Thoracic aorta (tissue), 2 donors: ENCODE measurements at places on chromosomes 7 and 10.

DNA sequence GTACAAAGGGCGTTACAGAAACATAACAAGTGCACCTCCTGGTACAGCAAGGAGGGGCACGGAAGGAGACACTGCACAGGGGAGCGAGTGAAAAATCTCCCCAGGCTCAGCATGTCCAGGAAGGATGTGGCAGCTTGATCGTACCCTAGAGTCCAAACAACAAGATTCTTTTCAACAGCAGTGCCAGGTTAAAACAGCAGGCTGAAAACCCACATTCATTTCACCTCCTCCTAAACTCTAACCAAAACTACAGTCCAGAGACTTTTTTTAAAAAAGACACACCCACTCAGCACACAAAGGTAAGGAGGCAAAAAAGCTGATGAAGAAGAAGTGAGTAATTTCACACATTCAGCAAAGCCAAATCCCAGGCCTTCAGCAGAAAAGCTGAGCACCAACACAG, 138.8 kb downstream of the SFMBT2 start:
- H3K27ac ChIP-seq, result no peak overlapping the region
- no peaks in the 10 kb centered on the region for H3K27me3 ChIP-seq
- no peak for DNase-seq

DNA sequence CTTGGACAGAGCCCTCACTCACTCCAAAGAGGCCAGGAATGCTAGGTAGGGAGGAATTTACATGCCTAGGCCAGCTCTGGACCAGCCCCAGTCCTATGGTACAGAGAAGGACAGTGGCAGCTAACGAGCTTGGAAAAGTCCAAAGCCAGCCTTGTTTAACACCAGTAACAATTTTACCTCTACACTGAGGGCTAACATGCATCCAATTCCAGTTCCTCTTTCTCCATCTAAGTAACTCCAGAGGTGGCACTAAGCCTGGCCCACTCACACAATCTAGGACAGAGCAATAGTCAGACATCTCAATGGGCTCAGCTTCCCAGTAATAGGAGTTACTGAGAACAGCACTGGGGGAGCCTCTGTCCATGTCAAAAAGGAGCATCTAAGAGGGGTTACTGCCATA, 5.7 kb upstream of the LCOR start:
- no peak overlapping the region for H3K4me3 ChIP-seq
- no peak overlapping the region for H3K27ac ChIP-seq
- no peaks in the 10 kb centered on the region for H3K27me3 ChIP-seq
- DNase-seq, result no peak
- H3K4me1 ChIP-seq, result peaks cover 8% of the 10 kb centered on the region

DNA sequence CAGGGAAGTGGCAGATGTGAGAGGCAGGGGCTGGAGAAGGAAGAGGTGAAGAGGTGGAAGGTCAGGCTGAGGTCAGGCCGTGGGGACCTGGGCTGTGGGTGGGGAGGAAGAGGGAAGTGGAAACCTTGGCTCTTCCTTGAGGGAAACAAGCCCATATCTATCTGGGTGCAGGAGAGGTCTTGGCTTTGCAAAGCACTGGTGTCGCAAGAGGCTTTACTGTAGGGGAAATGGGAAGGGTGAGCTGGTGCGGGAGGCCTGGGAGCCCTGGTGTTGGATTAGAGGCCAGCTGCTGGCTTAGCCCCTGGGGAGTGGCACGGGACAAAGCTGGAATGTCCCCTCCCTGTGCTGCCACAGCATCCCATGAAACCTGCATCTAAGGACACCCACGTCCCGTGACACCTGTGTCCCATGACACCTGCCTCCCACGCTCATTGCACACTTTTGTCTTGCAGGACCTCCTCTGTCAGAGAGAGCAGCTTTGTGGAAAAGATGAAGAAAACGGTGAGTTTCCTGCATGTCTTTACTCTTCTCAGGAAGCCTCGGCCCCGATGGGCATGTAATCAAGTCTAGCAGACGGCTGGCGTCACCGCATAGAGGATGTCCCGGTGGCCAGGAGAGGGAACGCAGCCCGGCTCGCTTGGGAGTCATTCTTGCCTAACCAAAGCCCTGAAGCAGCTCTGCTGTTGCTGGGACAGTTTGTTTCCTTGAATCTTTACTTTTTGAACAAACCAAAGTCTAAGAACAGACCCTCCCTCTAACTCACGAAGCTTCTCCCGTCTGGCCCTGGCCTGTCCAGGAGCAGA, 22.2 kb downstream of the TMEM120A start:
- H3K36me3 ChIP-seq, result peaks cover 3% of the 10 kb centered on the region
- no peaks in the 10 kb centered on the region for H3K27me3 ChIP-seq
- H3K27ac ChIP-seq, result no peak overlapping the region
- H3K4me1 ChIP-seq, result peaks cover 27% of the 10 kb centered on the region
- no peak overlapping the region for H3K4me3 ChIP-seq

- no peak for DNase-seq
- H3K27me3 ChIP-seq, result no peaks in the 10 kb centered on the region
- H3K36me3 ChIP-seq, result no peaks in the 10 kb centered on the region
- no peak overlapping the region for H3K4me3 ChIP-seq
Observed at GRCh38 chr10:62231371-62231770, 37.3 kb downstream of the RTKN2 start.

GRCh38 chr10:96310321-96310669, 6.1 kb downstream of the DNTT start:
- no peaks in the 10 kb centered on the region for H3K36me3 ChIP-seq
- no peak overlapping the region for H3K27ac ChIP-seq
- no peak for DNase-seq
- H3K4me1 ChIP-seq, result peaks cover 17% of the 10 kb centered on the region
- H3K27me3 ChIP-seq, result no peaks in the 10 kb centered on the region

DNA sequence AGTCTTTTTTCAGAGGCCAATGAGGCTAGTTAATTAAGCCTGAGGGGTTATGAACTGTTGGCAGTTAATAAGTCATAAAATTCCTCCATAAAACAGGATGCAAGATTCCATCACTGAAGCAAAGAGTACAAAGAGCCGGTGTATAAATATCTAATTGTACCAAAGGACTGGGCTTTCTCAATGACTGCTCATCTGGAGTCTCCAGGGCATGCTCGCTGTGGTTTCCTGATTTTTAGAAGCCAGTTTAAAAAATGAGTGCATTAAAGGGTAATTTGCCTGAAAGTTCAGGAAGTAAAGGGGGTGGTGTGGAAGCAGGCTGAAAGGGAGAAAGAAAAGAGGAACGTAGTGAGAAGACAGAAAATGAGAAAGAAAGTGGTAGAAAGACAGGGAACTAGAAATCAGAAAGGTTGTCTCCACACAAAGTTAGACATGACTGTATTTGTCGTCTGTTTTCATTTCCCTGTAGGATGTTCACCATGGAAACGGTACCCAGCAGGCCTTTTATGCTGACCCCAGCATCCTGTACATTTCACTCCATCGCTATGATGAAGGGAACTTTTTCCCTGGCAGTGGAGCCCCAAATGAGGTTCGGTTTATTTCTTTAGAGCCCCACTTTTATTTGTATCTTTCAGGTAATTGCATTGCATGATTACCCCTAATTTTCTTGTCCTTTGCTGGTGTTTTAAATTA, 282.3 kb downstream of the TWIST1 start:
- no peaks in the 10 kb centered on the region for H3K36me3 ChIP-seq
- no peaks in the 10 kb centered on the region for H3K27me3 ChIP-seq
- no peak overlapping the region for H3K27ac ChIP-seq
- H3K4me1 ChIP-seq, result no peaks in the 10 kb centered on the region

DNA sequence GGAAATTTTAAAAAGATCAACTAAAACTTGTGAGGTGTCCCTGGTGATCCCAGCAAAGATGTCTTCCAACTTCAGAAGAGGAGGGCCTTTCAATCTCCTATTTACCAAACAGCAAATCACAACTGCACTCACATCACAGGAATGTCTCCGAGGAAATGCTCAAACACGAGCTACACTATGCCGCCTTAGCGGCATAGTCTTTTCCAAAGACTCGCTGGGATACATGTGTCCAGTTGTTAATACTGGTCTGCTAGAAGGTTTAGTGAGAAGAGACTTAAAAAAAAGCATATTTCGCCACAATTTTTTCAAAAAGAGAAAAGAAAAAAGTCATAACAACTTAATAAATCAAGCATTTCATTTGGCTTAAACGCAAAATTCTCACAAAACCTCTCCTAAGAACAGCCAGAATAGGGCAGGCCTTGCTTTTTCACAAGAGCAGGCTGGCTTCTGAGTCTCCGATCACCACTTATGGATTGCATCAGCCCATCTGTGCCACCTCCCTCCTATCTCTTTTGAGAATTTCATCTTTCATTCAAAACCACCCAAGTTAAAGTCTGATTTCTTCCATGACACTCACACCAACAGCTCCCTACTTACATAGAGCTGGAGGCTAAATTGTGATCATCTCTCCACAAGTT, 66.1 kb downstream of the GNA12 start:
- no peaks in the 10 kb centered on the region for H3K36me3 ChIP-seq
- H3K27ac ChIP-seq, result no peak overlapping the region
- H3K27me3 ChIP-seq, result no peaks in the 10 kb centered on the region
- no peaks in the 10 kb centered on the region for H3K4me1 ChIP-seq

DNA sequence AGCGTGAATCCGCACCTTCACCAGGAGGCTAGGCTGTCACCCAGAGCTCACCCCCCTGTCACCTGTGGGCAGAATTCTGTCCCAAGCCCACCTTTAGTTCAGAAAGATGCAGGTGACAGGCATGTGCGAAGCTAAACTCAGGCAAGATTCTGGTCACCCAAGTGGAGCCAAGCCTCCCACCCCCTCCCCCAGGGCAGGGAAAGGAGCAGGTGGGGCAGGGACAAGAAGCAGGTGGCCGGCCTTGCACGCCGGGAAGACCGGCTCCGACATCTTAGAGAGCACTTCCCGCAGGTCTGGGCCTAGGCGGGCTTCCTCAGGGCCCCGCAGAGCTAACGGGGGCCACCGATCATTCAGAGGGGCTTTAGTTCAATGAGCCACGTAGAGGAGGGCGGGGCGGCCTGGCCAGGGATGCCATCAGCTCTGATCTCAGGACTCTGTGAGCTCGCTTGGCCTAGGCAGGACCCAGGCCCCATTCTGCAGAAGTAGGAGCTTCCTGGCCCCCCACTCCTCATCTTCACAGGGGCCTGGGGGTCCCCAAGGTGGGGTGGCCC, 19.9 kb downstream of the UNCX start:
- H3K27ac ChIP-seq, result no peak overlapping the region
- DNase-seq, result no peak
- H3K4me1 ChIP-seq, result peaks cover 8% of the 10 kb centered on the region

DNA sequence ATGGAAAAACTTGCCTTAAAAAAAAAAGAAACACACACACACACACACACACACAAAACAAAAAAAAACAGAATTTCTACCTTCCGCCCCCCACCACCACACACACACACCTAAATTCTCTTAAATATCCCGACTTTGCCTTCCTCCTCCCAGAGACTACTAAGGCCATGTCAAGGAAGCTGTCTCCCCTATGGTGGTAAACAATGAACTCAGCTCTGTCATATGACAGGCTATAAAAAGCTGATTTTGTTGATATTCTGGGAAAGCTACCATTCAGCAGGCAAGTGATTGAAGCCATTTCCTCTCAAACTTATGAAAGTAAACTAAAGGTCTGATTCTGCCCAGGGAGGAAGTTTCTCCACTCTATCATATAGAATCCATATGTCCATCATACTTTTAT, 471.0 kb downstream of the GFRA1 start:
- no peak overlapping the region for H3K27ac ChIP-seq
- H3K27me3 ChIP-seq, result no peaks in the 10 kb centered on the region
- H3K4me1 ChIP-seq, result peaks cover 5% of the 10 kb centered on the region
- no peak for DNase-seq
- no peak overlapping the region for H3K4me3 ChIP-seq

GRCh38 chr7:2687338-2687869, 598 bp upstream of the AMZ1 start:
- peaks cover 30% of the 10 kb centered on the region for H3K4me1 ChIP-seq
- peaks cover 8% of the 10 kb centered on the region for H3K27me3 ChIP-seq
- H3K4me3 ChIP-seq, result peak overlapping the region; percentile 68

DNA sequence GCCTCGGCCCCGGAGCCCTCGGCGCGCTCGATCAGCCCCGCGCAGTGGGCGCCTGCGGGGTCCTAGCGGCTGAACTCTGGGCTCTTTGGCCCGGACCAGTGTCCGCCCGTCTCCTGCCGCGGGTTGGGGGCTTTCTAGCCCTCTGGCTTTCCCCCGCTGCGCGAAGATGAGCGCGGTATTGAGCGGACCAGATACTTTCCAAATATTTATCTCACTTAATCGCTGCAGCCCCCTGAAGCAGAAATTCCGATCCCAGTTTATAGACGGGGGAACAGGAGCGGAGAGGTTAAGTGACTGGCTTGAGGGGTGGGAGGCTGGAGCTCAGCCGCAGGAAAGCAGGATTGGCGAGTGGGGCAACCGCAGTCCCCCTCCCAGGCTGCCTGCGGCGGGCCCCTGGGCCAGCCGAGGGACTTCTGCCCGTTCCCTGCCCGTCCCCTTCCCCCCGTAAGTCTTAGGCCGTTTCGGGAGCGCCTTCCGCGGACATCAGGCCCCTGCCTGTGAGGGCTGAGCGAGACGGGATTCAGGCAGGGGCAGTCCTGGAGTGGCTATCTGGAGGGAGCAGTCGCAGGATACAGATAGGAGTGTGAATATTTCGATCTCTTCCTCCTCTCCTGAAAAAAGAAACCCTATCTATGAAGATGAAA, 565 bp downstream of the STRIP2 start:
- no peaks in the 10 kb centered on the region for H3K27me3 ChIP-seq
- no peaks in the 10 kb centered on the region for H3K4me1 ChIP-seq
- no peak for DNase-seq
- no peaks in the 10 kb centered on the region for H3K36me3 ChIP-seq

DNA sequence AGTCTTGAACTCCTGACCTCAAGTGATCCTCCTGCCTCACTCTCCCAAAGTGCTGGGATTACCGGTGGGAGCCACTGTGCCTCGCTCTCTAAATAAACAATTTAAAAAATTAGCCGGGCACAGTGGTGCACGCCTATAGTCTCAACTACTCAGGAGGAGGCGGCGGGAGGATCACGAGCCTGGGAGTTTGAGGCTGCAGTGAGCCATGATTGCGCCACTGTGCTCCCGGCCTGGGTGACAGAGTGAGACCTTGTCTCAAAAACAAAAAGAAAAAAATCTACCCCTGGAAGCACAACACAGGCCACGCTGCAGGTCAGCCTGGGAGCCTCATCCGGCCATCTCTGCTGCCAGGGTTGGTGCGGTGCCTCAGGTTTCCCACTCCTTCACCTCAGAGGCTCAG, 3.8 kb upstream of the EIF3B start:
- no peak for DNase-seq
- H3K27me3 ChIP-seq, result no peaks in the 10 kb centered on the region
- peaks cover 9% of the 10 kb centered on the region for H3K4me1 ChIP-seq
- no peak overlapping the region for H3K27ac ChIP-seq
- no peak overlapping the region for H3K4me3 ChIP-seq
- no peaks in the 10 kb centered on the region for H3K36me3 ChIP-seq

DNA sequence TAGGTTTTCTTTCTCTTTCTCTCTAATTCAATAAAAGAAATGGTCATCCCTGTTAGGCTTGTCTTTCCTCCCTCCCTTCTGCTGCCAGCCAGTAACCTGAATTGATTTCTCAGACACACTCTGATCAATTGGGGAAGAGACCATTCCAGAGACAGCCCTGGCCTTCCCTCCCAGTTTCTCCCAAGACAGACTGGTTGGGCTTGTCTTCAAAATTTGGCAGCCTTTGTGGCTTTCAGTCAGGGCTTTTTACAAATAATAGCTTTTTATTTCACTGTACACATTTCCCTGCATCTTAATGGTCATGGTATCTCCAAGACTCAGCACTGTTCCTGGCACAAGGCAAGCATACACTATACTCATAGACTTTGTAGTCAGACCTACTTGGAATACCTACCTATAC, 33.9 kb downstream of the BCAP29 start:
- H3K4me1 ChIP-seq, result peaks cover 16% of the 10 kb centered on the region
- peaks cover 35% of the 10 kb centered on the region for H3K36me3 ChIP-seq
- no peak for DNase-seq
- no peak overlapping the region for H3K27ac ChIP-seq

GRCh38 chr7:65722361-65722792, 150.5 kb upstream of the VKORC1L1 start:
- H3K27me3 ChIP-seq, result no peaks in the 10 kb centered on the region
- H3K4me1 ChIP-seq, result no peaks in the 10 kb centered on the region
- no peak overlapping the region for H3K4me3 ChIP-seq
- H3K27ac ChIP-seq, result no peak overlapping the region
